ENCODE measurements at places on chromosomes 6 and 20. TPM values are rescaled to one million over a fixed set of nuclear protein-coding genes. Genes with fewer than 3 reads are reported as not detected.

Gene PRPH2
- not detected for total RNA-seq

- DNase-seq: no peak
Observed at GRCh38 chr6:110541701-110542309, 65.4 kb upstream of the SLC22A16 start.

GRCh38 chr20:20085071-20085470 lies 32.7 kb downstream of the CFAP61 start:
- no peak for DNase-seq

DNA sequence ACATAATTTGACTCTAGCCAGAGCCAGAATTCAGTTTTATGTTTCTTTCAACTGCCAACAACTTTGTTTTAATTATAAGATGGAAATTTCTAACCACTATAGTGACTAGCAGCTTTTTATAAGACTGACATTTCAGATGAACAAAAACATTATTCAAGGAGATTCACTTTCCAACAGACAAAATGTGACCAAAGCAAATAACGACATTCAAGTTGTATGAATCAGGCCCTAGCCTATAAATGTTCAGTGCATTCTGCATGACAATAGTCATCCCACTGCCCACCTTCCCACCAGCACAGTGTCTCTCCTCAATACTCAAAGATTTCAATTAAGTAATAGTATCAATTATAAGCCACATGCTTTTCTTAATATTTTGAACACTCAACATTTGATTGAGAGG lies 200.7 kb downstream of the KHDC1L start:
- no peak for DNase-seq

Gene ULBP2
- total RNA-seq: 4.5 TPM

Gene ZSCAN23
- not detected for total RNA-seq

DNA sequence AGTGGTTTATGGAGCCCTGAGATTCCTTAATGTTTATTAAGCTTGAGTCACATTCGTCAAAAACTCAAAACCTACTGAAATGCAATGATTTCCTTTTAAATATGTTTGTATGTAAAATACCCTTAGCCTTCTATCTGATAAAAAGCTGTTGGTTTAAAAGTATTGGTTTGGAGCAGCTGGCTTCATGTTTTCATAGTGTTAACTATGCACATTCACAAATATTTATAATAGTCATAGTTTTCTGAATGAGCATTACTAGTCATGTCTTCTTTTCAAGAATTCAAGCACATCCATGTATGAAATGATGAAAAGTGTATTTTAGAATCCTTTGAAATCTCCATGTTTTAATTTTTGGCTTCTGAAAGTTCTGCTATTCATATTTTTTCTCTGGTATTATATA lies 558.6 kb downstream of the UTRN start:
- no peak for DNase-seq

GRCh38 chr6:83707829-83708545 lies 914 bp downstream of the SNAP91 start:
- no peak for DNase-seq

DNA sequence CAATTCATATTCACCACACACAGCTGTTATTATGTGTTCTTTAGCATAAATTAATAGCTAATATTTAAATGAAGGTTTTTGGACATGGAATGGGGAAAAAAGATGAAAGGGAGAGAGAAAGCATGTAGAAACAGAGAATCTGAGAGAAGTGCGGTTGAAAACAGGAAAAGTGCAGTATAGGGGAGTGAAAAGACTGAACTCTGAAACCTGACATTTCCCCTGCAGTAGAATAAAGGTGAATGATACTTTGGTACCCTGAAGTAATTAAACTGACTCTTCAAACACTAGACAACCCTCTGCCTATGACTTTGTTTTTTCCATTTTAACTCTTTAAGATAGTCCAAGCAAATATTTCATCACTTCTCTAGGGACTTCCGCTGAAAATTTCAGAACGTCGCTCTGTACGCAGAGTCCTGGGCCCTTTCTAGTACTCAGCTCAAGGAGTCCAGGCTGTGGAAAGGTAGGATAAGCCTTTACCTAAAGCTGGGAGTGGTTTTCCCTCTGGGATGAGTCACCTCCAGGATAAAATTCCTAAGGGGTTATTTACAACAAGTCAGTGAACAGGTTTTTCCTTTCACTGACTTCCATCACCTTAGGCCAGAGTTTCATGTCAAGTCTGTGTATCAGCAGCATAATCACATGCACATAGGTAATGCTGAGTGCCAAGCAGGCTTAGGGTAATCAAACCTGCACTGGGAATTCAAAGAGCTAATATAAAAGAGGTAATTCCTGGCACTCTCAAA lies 614.5 kb downstream of the PKHD1 start:
- no peak for DNase-seq

DNA sequence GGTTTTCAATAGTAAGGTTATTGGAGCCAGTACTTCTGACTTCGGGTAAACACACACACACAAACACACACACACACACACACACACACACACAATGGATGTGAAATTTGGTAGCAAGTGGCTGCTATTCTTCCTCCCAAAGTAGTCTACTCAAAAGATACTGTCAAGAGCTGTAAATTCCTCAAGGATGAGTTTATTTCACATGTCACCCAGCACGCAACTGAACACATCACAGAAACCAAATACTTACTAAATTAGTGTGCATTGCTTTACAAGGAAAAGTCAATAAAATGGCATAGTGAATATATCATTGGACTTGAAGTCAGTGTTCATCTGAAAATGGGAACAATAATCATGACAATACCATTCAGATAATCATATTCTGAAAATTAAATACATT lies 32.9 kb downstream of the MMUT start:
- DNase-seq: no peak

DNA sequence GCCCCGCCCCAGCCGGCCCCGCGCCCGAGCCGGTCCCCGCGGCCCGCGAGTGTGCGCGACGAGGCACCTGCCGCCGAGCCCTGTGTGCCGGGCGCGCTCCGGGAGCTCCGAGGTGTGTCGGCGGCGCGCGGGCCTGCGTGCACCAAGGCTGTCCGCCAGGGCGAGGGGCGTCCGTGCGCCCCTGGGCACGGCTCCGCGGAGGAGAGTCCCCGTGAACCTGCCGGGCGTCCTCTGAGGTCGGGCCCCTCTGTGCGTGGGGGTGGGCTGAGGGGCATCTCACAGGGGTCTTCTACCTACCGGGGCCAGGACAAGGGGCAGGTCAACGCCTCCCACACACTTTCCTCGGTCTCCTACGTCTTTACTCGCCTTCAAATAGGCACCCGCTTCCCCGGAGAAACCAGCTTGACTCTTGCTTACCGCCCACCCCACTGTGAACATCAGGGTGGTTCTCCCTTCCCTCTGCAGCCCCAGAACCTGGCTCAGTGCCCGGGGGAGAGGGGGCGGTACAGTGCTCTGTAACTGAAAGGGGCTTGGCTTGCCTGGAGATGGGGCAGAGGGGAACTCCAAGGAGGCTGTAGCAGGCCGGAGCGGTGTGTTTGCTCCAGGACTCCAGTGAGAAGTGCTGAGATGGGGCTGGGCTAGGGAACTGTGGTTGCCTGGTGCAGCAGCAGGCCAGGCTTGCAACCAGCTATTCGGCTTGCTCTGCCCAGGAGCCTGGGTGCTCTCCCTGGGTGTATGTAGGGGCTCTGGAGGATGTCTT lies at the start of gene SAMD10:
SAMD10 (minus strand) TSS at position 86 of the 760 bp plus-strand sequence. CDS start 175 bp downstream, outside the sequence.
- DNase-seq: no peak

Gene DPPA5
- not detected for total RNA-seq

Gene MMP24
- not detected for total RNA-seq

Gene PLN
- not detected for total RNA-seq

Gene ZNF334
- 0.66 TPM for total RNA-seq

DNA sequence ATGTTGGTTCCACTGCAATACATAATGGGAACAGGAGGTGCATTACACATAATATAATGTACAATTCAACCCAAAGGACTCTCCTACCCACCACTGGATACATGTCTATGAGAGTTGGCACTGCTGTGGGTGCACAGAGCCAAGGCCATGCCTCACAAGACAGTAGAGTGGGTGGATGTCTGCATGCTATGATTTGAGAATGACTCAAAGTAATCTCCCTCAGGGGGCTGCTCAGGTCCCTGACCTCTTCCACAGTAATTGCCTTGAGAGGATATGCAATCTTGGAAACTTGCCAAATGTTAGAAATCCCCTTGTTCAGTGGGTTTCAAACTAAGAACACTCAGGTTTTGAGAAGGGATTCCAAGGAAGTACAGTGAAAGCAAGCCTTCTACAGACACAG lies 79.0 kb downstream of the ANKEF1 start:
- DNase-seq: no peak

- DNase-seq: no peak
Observed at GRCh38 chr20:45878076-45878761, 2.8 kb upstream of the ZSWIM1 start.

DNA sequence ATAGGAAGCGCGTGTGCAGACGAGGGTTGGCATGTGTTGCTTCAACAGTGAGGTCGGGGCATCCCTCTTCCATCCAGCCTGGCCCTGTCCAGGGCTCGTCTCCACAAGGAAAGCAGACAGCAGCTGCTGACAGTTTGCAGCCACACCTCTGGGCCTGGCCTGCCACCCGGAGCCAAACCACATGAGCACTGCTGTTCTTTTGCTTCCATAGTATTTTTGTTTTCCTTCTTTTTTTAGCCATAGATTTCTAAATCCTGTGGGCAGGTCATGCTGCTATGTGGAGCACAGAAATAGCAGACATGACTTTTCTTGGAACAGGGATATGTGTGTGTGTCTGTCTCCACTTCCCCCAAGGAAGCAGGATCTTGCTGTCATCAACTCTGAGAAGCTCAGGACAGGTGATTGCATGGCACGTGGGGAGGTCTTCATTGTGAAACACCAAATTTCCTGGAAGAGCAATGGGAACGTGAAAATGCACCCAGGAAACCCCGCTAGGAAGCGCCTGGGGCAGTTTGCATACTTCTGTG lies 167.4 kb downstream of the DTNBP1 start:
- no peak for DNase-seq

Gene ADGRB3
- 2.3 TPM for total RNA-seq

DNA sequence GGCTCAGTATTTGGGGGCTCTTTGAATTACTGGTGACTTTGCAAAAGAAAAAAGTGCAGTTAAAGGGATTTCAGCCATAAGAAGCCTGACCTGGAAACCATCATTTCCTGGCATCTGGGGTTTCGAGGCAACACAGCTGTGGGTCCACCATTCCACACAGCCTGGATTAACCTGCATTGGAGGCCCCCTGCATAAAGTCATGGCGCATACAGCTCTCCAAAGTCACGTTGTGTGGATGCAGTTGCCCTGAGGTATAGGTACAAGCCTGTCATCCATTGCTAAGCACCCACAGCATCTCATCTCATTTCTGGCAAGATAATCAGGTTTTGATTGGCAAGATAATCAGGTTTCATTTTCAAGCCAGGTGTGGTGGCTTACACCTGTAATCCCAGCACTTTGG lies 54.5 kb upstream of the TAGAP start:
- no peak for DNase-seq

GRCh38 chr6:144936764-144937163 lies 651.6 kb downstream of the UTRN start:
- no peak for DNase-seq

DNA sequence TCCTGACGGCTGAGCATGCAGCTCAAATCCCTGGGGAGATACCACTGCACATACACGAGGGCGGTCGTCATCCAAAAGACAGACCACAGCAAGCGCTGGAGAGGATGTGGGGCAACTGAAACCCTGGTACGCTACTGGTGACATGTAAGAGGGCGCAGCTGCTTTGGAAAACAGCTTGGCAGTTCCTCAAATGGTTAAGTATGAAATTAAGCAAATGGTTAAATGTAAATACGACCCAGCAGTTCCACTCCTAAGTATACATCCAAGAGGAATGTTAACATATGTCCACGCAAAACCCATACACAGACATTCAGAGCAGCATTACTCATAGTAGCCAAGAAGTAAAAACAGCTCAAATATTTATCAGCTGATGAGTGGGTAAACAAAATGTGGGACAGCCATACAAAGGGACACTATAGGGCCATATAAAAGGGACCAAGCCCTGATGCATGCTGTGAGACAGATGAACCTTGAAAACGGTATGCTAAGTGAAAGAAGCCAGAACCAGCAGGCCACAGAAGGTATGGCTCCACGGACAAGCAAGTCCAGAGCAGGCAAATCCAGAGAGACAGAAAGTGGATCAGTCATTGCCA lies 38.5 kb downstream of the RIPOR3 start:
- no peak for DNase-seq

- DNase-seq: no peak
Observed at GRCh38 chr6:166737261-166737660, 110.2 kb upstream of the RPS6KA2 start.

DNA sequence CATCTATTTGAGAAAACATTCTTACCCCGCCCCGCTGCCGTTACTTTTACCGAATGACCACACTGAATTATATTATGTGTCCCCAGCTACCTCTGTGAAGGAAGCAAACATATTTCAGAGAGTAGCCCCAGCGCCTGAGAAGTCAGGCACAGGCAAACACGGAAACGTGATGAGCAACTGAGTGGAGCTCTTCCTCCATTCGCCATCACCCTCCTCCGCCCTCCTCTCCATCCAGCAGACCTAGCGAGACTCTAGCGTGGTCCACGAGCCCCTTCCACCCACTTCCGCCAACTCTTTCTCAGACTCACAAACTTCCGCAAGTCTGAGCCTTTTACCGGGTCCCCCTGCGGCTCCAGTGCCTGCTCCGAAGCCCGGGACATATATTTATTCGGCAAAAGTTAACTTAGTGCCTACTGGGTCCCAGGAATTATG lies 582 bp downstream of the SNRPB start:
- DNase-seq: no peak

GRCh38 chr6:50288881-50289280 lies 239.2 kb upstream of the DEFB112 start:
- no peak for DNase-seq

DNA sequence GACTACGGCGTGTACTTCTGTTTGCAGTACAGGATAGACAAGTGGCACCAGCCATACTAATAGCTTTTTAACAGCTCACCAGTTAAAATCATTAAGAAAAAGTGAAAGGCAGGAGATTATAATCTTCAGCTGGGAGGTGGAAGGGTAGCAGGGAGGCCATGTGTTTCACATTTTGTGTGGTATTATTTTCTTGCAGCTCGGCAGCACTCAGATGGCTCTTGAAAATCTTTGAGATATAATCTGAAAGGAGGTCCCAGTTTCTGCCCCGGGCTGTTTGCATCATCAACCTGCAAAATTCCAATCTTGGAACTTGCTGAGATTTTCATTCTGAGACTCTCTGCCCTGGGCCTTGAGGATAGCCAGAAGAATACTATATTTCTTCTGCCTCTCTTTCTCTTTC lies 87.5 kb upstream of the HDAC2 start:
- DNase-seq: no peak

DNA sequence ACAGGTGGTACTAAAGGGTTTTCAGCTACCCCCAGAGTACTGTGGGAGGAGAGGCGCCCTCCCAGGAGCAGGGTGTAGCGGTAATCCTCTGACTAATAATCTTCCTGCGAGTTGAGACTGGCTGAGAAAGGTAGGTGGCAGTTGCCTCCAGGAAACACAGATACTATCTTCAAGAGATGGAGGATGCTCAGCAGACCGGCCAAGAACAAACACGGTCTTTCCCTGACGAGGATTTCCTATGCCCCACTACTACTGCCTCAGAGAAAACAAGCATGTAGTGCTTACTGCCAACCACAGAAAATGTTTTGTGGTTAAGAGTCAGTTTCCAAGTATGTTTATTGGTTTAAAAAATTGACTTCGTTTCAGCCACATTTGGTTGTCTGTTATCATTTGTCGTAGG lies 26.8 kb downstream of the C6orf89 start:
- no peak for DNase-seq
